Caudate nucleus (tissue), 63 donors: ENCODE measurements at places on chromosomes 5 and 9.

DNA sequence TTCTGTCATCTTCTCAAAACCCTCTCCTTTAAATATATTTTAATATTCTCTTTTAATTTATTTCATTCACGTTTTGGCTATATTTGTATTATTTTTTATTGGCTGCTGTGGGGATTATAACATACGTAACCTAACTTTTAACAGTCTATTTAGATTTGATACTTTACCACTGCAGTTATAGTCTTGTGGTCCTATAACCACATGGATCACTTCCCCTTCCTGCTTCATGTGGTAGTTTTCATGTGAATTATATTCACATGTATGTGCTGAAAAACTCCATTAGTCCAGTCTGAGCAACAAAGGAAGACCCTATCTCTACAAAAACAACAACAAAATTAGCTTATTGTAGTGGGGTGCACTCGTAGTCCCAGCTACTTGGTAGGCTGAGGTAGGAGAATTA is 34.3 kb downstream of the CENPP start:
- DNase-seq, result no peak

DNA sequence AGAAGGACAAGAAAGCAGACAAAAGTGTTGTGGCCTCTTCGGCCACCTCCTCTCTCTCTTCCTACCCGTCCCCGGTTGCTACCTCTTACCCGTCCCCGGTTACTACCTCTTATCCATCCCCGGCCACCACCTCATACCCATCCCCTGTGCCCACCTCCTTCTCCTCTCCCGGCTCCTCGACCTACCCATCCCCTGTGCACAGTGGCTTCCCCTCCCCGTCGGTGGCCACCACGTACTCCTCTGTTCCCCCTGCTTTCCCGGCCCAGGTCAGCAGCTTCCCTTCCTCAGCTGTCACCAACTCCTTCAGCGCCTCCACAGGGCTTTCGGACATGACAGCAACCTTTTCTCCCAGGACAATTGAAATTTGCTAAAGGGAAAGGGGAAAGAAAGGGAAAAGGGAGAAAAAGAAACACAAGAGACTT is 2.4 kb downstream of the EGR1 start:
- DNase-seq, result no peak

GRCh38 chr5:52864371-52864770 is 76.7 kb downstream of the ITGA1 start:
- no peak for DNase-seq

DNA sequence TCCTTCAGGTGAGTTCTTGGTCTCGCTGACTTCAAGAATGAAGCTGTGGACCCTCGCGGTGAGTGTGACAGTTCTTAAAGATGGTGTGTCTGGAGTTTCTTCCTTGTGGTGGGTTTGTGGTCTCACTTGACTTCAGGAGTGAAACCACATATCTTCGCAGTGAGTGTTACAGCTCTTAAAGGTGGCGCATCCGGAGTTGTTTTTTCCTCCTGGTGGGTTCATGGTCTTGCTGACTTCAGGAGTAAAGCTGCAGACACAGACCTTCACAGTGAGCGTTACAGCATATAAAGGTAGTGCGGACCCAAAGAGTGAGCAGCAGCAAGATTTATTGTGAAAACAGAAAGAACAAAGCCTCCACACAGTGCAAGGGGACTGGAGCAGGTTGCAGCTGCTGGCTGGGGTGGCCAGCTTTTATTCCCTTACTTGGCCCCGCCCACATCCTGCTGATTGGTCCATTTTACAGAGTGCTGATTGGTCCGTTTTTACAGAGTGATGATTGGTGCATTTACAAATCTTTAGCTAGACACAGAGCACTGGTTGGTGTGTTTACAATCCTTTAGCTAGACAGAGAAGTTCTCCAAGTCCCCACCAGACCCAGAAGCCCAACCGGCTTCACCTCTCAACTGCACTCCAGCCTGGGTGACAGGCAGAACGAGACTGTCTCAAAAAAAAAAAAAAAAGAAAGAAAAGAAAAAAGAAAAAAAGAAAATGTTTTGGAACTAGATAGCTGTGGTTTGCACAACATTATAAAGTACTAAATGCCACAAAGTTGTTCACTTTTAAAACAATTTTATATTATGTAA is 9.1 kb upstream of the ERMP1 start:
- DNase-seq, result no peak

- DNase-seq, result no peak
Observed at GRCh38 chr5:59142138-59142537, 559.3 kb downstream of the RAB3C start.

DNA sequence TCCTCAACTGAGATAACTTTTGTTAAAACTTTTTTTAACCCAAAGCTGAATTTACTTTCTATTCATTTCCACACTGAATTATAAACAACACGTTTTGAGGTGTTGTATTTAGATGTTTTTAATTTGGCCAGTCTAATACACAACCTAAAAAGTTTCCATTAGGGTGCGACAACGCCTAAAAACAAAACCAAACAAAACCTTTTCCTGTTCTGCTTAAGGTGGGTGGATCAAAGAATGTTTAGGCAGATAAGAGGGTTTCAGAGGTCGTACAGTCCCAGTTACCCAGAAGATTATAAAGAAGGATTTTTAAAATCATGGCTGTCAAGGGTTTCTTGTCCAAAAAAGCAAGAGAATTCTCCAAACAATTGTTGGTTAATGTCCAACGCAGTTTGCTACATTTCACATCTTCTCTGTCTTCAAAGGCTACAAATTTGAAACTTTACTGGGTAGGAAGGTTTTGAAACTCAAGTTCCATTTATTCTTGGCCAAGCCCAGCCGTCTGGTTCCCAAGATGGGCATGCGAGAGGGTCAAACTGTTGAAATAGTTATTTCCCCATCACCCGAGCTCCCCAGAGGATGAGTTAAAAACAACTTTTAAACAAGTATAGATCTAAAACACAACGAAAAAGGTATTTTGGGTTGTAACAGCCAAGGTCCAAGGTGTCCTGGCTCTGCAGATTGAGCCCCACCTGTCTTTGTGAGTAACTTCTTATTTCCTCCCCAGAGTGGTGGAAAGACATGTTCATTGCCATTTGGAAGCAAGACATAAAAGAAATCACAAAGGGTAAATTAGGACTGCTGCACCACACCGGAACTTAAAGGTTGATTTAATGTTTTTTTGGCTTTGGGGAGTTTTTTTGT is 122.8 kb upstream of the MAP3K1 start:
- no peak for DNase-seq

DNA sequence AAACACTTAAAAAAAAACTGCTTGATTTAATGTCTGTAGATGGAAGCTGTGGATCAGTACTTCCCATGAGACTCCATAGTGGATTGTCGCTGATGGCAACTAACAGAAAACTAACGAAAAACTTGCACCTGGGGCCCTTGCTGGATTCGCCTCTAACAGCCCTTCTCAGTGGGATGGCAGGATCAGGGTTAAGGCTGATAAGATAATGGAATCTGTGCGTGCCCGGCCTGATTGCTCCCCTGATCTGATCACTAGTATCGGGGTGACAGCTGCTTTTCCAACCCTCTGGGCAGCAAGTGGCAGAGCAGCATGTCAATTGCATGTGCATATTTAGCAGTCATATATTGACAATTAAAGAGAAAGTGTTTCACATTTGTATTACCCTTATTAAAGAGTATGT is 185.8 kb upstream of the ELAVL2 start:
- no peak for DNase-seq

DNA sequence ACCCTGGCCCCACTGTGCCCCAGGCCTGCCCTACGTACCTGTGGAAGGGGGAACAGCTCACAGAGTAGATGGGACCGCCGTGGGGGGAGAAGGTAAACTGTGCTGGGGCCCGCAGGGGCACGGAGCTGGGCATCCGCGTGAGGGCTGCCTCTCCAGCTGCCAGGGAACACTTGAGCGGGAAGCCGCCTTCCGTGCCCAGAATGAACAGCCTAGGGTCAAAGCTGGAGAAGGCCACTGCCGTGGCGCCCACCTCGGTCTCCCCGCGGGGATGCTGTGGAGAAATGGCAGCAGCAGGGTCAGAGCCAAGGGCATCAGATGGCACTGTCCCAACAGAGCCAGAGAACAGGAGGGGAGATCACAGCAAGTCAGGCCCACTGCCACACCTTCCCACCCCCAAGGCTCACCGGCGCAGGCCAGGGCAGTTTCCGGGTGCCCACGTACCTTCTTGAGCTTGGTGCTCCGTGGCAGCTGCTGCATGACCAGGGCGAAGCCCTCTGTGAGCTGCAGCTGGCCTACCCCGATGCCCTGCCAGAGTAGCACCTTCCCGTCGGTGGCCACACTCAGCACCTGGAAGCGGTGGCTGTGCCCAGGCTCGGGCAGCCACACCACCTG is 21.9 kb downstream of the DYNC2I2 start:
- no peak for DNase-seq
